ENCODE measurements at places on chromosomes 6 and 20.
A peak's percentile ranks its signal among the peaks of the same experiment; 100 is the strongest.

DNA sequence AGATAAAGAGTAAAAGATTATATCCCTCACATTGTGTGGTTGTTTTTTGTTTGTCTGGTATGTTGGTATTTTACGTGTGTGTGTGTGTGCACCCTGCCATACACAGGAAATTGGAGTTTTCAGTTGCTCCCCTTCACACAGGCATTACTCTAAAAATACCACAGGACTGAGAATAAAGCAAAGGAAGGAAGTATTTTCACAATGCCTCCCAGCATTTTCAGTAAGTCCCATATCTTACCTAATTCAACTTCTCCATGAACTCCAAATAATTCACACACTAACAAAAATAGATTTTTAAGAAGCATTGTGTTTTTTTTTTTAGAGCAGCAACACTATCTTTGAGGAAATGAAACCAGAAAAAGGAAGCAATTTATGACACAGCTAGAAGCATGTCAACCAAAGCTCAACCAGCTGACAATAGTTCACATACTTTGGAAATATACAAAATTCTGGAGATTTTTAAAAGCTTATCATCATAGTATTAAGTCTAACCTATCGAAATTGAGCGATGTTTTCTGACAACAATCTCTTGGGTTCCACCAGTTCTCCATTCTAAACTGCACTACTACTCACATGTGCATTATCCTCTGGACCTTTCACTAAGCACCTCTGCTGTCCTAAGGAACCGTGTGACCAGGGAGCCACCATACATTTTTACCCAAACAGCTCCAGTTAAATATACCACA, 2.1 kb downstream of the UBE2J1 start:
- peak; percentile 97 for DNase-seq

DNA sequence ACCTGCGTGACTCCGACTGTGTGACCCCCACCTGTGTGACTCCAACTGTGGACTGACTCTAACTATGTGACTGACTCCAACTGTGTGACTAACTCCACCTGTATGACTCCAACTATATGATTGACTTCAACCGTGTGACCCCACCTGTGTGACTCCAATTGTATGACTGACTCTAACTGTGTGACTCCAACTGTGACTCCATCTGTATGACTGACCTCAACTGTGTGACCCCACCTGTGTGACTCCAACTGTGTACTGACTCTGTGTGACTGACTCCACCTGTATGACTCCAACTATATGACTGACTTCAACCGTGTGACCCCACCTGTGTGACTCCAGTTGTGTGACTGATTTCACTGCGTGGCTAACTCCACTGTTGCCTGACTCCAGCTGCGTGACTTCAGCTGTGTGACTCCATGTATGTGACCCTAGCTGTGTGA, 38.6 kb downstream of the SYNJ2 start:
- DNase-seq = no peak

- peak; percentile 87 for DNase-seq
Observed at GRCh38 chr6:134413241-134413643, 95.3 kb upstream of the SGK1 start.

DNA sequence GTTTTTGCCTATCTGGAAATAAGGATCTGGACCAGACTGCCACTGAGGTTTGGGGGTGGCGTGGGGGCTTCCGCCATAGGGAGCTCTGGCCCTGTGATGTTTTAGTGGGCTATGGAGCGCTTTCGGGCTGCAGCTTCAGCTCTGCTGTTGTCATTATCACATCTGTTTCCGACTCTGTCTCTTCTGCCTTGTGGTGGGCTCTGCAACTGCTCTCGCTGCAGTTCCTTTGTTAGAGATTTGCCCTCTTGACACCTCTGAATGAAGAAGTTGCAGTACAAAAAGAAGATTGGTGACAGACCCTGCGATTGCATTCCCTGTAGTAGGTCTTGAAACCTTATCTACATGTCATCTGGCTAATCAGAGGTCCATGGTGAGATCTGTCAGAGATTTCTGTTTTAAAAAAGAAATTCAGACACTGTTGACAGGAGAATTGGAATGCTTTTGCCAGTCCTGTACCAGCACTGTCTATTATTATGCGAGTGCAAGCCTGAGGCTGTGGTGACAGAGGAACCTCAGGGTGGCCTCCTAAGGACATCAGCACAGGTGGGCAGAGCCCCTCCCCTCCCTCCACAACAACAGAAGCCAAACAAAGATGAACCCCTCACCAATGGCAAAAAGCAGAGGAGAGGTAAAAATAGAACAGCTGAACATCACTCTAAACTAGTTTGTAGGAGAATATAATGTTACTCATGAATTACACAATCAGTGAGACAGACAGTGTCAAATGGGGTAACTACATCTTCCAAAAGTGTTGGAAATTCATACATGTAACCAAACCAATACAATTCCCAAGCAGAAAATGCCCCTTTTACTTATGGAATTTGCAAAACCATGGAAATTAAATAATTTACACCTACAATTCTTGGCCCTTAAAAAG, 63.5 kb upstream of the DEFB112 start:
- DNase-seq = no peak

- DNase-seq = no peak
Observed at GRCh38 chr6:104860221-104860620, 502 bp upstream of the HACE1 start.

DNA sequence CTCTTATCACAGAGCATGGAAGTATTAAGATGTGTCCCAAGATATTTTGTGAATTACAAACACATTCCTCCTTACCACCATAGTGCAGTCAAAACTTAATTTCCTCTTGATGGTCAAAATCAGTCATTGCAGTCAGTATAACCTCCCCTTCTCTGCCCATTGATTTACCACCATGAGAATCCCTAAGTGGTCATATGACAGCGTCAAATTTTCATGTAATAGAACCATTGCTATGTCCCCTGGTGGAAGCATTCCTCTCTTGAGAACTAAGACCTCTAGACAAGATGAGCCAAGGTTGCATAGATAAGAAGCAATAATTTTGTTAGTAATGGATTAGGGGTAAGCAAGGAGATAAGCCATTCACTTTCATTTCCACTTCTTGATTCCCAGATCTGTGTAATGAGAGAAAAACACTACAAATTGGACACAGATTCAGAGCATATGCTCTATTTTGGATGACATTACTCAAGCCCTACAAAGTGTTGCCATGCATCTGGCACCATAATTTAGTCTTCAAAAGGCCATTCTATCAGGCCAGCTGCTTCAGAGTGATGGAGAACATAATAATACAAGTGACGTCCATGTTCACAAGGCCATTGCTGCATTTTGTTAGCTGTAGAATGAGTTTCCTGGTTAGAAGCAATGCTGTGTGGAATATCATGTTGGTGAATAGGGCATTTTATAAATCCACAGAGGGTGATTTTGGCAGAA, 49.6 kb upstream of the PDE7B start:
- DNase-seq = no peak

- DNase-seq = no peak
Observed at GRCh38 chr20:59744756-59745155, 140.4 kb downstream of the PHACTR3 start.

DNA sequence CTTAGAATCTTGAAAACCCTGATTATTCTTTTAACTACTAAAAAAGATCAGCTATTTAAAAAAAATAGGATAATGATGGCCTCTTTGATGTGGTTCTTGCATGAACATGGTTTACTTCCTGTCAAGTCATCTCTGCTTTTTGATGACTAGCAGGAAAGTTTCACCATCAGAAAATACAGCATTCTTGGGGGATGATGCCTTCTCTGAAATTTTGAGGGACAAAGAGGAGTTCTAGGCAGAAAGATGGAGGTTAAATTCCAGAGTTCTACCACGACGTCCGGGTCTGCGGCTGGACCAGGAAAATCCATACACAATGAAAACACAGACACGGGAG, 130.4 kb downstream of the OLIG3 start:
- peak; percentile 26 for DNase-seq

DNA sequence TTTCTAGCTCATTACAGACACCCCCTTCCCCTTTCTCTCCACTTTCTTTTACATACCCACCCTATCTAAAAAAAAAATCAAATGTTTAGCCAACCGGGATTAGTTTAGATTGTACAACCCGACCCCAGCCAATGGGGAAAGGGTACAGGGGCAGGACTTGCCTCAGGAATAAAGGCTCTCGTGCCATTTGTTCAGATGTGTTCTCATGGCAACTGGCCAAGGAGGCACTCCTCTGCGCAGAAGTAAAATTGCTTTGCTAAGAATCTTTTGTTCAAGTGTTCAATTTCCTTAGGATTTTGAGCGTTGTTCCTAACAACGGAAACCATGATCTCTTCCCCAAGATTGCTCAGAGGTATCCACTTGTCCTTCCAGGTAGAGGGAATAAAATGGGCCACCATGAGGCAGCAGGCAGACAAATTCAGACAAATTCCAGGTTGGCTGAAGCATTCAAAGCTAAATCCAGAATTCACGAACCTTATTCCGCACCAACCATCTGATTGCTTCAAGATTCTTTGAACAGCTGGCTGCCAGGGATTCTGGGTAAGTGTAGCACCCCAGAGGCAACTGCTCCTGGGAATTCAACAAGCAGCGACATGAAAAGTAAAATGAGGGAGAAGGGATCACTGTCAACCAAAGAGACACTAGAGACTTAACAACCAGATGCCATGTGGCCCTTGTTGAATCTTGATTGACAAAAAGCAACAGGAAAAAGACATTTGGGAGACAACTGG, 431.8 kb downstream of the PREX1 start:
- no peak for DNase-seq

DNA sequence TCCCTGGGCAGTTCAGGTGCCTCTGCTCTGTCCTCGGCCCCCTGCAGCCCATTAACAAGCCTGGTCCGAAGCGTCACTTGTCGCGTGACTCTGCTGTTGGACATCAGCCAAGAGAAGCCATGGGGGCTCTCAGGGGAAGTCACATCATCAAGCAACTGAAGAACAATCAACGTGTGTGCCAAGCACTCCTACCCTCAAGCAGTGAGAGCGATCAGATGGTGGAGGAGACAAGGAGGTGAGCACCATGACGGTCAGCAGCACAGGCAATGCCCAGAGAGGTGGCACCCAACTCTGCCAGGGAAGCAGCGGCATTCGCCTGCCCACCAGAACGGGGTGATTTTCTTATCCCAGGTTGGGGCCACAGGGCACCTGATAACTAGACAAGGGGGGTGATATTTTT, 132.7 kb downstream of the AGPAT4 start:
- DNase-seq = no peak

GRCh38 chr6:137664183-137664582, 170.0 kb upstream of the OLIG3 start:
- DNase-seq = no peak

DNA sequence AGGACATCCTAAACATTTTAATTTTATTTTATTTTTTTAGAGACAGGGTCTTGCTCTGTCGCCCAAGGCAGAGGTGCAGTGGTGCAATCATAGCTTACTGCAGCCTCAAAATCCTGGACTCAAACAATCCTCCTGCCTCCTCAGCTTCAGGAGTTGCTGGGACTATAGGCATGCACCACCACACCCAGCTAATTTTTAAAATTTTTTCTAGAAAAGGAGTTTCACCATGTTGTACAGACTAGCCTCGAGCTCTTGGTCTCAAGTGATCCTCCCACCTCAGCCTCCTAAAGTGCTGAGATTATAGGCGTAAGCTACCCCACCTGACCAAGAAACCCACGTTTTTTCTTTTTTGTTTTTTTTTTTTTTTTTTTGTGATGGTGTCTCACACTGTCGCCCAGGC, 33.3 kb downstream of the BAK1 start:
- DNase-seq = no peak

DNA sequence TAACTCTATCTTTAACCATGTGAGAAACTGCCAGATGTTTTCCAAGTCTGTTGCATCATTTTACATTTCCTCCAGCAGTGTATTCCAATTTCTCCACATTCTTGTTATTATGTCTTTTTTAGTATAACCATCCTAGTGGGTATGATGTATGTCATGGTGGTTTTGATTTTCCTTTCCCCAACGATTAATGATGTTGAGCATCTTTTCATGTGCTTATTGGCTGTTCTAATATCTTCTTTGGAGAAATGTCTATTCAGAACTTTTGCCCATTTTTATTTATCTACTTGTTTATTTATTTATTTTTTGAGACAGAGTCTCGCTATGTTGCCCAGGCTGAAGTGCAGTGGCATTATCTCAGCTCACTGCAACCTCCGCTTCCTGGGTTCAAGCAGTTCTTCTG, 4.3 kb upstream of the C6orf62 start:
- DNase-seq = no peak

DNA sequence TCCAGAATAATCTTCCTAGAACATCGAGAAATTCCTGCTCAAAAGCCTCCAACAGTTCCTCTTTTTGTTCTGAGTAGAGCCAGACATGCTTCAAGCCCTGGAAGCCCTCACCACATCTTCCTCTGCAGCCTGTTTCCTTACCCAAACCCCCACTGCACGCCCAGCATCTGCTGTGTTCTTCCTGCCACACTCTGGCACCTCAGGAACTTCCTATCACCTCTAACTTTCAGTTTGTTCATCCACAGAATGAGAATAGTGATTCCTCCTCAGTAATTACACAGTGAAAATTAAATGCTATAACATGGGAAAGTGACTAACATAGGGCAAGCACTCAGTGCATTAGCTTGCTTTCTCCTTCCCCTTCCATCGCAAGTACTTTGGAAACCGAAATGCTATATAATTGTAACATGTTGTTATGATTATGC, 26.3 kb downstream of the C6orf89 start:
- peak; percentile 32 for DNase-seq

- DNase-seq = no peak
Observed at GRCh38 chr6:170128811-170129681, 161.8 kb downstream of the DLL1 start.

- no peak for DNase-seq
Observed at GRCh38 chr20:695165-695866, 19.7 kb upstream of the SCRT2 start.

DNA sequence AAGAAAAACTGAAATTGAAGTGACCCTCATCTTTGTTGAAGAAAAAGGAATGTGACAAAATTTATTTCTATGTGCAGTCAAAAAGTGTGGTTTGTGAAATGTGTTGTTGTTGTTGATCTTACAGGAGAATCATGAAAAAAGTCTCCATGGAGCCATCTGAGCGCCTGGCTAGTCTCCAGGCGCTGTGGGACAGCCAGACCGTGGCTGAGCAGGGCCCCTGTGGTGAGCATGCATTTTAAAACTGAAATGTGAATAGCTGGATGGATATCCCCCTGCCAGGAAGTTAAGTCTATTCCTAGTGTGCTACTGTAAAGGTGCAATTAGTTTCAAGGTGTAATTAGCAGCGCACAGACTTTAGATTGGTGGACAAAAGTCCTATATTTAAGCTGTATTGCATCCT, 170.6 kb downstream of the CARMIL1 start:
- DNase-seq = no peak

GRCh38 chr6:113184291-113184690, 672.9 kb upstream of the MARCKS start:
- DNase-seq = no peak

DNA sequence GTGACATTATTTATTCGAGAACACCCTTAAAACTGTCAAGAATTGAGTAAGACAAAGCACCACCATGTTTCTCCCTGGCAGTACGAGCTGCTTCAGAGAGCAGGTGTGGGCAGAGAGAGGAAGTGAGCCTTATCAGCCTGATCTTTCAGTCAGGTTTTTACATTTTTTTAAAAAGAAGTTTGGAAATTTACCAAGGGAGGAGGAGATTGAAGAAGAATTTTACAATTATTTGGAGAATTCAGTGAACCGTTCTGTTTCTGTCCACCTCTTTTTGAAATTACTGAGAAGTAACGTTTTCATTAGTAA, 75.5 kb downstream of the ZDHHC14 start:
- no peak for DNase-seq

GRCh38 chr20:14264869-14265268, 72.5 kb downstream of the FLRT3 start:
- no peak for DNase-seq

- no peak for DNase-seq
Observed at GRCh38 chr6:32220021-32220420, 3.8 kb downstream of the NOTCH4 start.

- no peak for DNase-seq
Observed at GRCh38 chr6:112800916-112801315, 453.8 kb downstream of the RFPL4B start.

All from suppressor macrophage treated with lipopolysaccharide for 1 hour (primary cell).